ENCODE measurements at places on chromosomes 7 and 10.

GRCh38 chr7:150620061-150620460, 12.1 kb downstream of the GIMAP6 start:
- DNase-seq: no peak

DNA sequence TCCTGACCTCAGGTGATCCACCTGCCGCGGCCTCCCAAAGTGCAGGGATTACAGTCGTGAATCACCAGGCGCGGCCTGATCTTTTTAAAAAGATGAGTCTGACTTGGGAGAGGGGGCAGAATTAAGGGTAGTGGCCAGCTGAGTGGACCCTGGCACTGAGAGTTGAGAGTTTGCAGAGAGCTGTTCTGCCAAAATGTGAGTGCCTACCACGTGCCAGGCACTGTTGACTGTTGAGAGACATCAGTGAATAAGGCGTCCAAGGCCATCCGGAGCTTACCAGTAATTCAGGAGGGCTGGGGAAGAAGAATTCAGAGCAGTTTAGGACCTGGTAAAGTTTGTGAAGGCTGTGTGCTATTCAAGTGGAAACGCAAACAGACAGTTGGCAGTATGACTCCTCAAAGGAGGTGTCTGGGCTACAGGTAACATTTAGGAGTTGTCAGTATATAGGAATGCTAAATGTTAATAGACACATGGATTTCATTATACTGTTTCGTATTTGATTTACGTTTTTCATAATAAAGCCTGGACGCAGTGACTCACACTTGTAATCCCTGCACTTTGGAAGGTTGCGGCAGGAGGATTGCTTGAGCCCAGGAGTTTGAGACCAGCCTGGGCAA, 1.5 kb downstream of the NIPSNAP2 start:
- DNase-seq: no peak

GRCh38 chr7:92808635-92809034, 27.7 kb downstream of the CDK6 start:
- DNase-seq: no peak

DNA sequence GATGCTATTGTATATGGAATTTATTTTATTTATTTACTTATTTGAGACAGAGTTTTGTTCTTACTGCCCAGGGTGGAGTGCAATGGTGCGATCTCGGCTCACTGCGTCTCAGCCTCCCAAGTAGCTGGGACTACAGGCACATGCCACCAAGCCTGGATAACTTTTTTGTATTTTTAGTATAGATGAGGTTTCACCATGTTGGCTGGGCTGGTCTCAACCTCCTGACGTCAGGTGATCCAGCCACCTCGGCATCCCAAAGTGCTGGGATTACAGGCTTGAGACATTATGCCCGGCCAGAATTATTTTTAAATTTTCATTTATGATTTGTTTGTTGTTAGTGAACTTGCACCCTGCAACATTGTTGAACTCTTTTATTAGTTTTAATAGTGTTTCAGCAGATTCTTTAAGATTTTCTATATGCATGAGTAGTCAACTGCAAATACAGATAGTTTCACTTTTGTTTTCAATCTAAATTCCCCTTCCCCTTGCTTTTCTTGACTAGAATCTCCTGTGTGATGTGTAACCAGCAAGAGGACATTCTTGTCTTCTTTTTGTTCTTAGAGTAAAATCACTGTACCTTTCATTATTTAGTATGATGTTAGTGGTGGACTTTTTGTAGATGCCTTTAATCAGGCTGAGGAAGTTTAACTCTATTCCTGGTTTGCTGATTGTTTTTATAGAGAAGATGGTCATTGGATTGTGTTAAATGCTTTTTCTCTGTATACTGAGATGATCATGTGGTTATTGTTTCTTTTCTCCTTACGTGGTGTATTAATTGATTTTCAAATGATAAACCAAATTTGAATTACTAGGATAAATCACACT, 27.8 kb downstream of the ZNF33A start:
- no peak for DNase-seq

DNA sequence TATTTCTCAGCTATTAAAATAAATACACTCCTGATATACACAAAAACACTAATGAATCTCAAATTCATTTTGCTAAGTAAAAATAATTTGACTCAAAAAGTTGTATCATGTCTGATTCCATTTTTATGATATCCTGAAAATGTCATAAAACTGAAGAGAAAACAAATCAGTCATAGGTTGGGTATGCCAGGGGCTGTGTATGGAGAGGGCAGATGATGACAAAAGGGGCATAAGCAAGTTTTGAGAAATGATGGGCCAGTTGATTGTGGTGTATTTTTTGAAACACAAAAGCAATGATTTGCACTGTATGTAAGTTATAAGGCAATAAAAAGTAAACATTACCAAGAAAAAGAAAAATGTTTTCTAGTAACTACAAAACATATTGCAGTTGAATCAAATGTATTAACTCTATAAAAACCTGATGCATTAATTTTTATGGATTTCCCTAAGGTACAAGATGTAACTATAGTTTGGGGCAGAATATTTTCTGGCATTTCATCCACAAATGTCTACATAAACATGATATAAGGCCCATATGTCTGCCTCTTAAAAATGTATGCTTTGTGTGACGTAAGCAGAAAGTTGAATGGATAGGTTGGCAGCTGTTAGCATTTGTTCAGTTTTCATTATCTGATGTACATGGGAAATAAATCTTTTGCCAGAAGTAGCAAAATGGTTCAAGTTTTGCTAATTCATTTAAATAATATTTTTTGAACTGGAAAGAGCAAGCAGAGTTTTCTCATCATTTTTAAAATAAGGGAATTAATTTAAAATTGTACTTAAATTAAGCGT, 35.1 kb upstream of the ING3 start:
- no peak for DNase-seq

GRCh38 chr7:116971869-116972268, 18.6 kb downstream of the ST7 start:
- no peak for DNase-seq

DNA sequence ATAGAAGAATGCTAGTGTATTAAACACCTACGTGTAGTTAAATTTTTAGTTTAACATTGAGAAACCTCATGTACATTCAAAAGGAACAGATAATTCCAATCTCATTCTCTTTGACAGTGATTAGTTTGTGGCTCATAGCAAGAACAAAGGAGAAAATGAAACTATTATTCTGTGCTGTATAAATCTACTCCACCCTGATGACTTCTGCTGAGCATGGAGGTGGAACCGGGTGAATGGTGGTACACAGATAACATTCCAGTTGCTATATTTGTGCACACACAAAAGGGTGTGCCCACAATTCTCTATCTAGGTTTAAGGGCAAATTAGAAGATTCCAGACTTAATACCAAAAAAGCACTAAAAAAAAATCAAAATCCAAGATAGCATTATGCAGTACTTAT, 17.0 kb upstream of the RALA start:
- no peak for DNase-seq

DNA sequence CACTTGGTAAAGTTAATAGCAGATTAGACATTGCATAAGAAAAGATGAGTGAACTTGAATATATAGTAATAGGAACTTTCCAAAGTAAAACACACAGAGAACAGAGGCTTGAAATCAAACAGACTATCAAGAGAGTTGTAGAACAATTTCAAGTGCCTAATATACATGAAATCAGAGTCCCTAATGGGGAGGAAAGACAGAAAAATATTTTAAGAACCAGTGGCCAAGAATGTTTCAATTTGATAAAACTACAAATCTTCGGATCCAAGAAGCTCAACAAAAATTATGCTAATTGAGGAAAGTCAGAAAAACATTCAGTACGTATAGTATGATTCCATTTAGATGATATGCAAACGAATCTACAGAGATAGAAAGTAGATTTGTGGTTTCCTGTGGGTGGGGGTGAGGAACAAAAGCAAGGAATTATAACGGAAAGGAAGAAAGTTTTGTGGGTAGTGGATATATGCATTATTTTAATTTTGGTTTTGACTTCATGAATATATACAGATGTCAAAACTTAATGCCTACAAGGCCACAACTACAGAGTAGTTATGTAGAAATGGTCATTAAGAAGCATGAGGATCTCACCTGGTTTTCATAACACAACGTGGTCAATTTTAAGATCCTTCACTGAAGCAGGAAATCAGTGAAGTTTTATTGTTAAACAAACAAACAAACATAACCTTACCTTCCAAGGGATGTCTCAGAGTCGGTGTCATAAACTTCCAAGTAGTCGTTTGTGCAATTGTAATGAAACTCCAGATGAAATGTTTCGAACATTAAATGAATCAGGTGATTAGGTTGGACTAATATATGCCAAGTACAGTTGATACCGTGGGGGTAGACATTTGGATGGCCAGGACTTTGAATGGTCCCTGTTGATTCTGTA, 62.0 kb downstream of the CUBN start:
- DNase-seq: no peak

DNA sequence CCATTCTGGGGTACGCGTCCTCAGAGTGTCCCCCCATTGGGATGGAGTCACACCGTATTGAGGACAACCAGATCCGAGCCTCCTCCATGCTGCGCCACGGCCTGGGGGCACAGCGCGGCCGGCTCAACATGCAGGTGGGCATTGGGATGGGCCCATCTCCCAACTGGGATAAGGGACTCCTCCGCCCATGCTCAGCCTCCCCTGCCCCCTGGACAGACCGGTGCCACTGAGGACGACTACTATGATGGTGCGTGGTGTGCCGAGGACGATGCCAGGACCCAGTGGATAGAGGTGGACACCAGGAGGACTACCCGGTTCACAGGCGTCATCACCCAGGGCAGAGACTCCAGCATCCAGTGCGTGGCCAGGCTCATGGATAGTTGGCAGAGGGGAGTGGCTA, 5.8 kb downstream of the AEBP1 start:
- no peak for DNase-seq

DNA sequence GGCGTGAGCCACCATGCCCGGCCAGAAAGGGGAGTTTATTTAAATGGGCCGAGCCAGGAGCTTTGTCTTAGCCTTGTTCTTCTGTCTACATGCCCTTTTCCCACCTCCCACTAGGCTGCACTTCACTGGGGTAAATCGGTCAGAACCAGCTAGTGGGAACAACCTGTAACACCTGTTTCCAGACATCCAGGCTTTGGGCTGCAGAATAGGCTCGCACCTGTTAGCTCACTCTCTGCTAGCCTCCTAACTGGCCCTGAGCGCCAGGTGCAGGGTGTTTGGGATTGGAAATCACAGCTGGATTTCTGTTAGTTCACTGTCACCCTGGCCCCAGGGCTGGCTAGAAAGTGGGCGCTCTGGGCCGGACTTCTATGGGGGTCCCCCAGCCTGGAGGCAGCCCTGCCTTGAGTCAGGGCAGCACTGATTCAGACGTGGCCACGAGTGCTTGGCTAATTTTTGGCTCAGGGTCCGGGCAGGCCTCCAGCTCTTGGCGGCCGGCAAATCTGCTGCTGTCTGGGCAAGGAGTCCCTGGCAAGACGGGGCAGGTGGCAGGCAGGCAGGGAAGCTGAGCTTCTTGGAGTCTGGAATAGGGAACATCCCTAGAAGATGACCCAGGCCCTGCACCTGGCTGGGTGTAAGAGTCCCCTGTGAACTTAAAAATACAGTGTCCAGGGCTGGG, 48.6 kb downstream of the GTF2IRD1 start:
- DNase-seq: no peak

DNA sequence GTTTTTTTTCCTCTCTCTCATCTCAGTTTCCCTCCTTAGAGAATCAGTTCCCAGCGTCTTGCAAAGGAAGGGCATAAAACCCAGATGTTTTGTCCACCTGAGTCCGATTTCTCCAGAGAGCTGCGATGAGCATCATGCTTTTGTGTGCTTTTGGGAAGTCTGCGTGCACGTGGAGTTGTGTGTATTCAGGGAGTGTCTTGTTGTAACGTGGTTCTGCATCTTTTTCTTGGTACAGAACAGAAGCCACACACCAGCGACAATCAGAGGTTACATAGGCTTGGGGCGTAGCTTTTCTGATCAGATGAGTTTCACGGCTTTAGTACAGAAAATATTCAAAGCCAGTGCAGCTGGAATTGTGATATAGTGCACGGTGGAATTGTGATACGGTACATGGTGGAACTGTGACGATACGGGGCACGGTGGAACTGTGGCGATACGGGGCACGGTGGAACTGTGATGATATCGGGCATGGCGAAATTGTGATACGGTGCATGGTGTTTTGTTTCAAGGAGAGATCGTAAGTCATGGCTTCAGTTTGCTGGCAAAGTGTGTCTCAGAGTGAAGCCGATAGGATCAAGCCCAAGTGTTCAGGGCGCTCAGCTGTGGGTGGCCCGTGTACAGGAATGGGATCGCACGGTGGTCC, 32.8 kb downstream of the FOXK1 start:
- DNase-seq: no peak

All from NCI-H1436 (cell line).